ENCODE measurements at places on chromosomes 1 and 21.

- DNase-seq: no peak
Measured at GRCh38 chr1:213658457-213658856, 329.3 kb upstream of the PROX1 start.

DNA sequence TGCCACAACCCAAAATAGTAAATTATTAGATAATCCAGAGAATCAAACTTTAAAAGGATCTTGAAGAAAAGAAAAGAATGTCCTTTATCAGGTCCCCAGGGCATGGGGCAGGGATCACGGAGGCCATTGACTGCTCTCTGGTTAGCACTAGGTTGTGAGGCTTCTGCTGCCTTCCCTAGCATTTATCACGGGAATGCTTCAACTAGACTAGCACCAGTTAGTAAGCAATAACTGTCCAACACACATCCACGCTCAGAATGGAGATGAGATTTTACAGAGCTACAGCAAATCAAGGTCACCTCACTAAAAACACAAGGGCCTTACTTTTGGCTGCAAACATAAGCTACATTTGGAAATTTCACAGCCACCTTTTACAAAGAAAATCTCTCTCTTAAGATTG is 304.0 kb downstream of the NFIA start:
- DNase-seq: no peak

GRCh38 chr1:58887059-58887458 is 103.2 kb upstream of the JUN start:
- no peak for DNase-seq

GRCh38 chr1:112544011-112544688 is 35.4 kb downstream of the WNT2B start:
- DNase-seq: no peak

GRCh38 chr21:45373991-45374816 is 30.8 kb upstream of the COL18A1 start:
- DNase-seq: no peak

GRCh38 chr1:42168391-42168670 is 3.8 kb upstream of the GUCA2A start:
- peak; percentile 14 for DNase-seq

DNA sequence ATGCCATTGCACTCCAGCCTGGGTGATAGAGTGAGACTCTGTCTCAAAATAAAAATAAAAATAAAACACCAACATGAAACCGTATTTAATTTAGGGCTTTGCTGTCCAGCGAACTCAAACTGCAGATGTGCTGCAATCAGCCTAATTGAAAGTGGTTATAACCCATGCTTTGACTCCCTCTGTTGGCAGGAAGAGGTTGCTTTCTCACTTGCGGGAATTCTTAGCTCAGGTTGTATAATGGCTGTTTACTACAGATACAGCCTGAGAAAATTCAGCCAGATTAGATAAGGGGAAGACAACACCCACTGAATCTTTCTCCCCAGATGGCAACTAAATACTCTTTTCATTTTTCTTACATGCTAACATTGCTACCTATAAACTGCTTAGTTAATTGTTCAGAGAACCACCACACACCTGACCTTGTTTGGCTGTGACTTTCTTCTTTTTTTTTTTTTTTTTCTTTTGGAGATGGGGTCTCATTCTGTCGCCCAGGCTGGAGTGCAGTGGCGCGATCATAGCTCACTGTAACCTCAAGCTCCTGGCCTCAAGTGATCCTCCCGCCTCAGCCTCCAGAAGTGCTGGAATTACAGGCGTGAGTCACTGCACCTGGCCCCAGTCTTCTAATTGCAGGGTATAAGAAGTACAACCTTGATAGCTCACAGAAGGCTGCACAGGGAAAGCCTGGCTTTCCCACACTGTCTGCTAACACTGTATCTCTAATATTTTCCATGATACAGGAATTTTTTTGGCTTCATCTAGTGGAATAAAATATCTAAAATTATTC is 34.6 kb downstream of the DNTTIP2 start:
- no peak for DNase-seq

GRCh38 chr1:89552471-89553081 is 27.9 kb downstream of the LRRC8B start:
- DNase-seq: no peak

GRCh38 chr21:31490443-31490842 is 146.4 kb upstream of the TIAM1 start:
- DNase-seq: no peak

DNA sequence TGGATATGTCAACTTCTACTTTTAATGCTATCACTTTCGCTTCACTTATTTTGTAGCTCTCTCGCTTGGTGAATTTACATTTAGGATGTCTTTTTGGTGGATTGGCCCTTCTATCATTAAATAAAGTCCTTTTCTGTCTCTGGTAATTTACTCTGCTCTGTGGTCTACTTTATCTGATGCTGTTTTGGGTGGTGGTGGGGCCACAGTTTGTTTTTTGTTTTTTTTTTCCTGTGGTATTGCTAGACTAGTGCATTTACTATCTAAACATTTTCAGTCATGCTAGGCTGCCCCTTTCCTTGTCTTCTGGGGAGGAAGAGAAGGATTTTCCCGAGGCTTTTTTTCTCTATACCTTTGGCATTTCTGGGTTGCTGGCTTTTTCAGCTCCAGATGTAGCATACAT is 18.1 kb upstream of the FCRLA start:
- no peak for DNase-seq

DNA sequence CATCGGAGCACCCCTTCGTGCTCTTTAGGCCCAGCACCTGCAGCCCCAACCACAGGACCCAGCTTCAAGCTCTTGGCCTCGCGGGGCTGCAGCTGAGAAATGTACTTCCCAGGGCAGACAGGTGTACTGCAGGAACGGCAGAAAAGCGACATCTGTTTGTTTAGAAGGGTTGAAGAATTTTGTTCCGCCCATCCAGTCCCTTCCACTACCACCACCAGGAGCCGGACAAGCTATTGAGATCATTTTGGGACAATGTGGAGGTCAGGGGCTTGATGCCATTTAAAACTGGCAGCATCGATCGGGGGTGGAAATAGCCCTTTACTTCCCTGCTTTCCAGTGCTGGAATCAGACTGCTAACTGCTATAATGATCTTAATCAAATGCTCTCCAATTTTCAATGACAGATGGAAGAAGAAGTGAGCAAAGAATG is 1.7 kb downstream of the SERTAD4 start:
- no peak for DNase-seq

DNA sequence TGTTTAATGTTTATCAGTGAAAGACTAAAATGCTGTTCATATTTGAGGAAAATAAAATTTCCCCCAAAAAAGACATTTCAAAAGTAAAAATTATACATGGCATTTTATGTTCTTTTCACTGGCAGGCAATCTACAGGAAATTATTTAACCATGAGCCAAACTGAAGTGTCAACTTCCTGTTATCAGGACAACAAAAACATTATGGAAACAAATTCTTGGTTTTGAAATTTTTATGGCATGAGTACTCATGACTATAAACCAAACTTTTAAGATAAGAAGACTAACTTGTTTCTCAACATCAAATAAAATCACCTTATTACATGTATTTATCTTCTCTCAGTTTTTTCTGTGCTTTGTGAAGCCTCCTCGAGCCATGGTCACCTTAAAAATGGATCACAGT is 698.6 kb downstream of the LTN1 start:
- DNase-seq: no peak

GRCh38 chr1:71224741-71225377 is 144.0 kb upstream of the ZRANB2 start:
- DNase-seq: no peak

- no peak for DNase-seq
Measured at GRCh38 chr1:82390627-82391026, 589.9 kb downstream of the ADGRL2 start.

GRCh38 chr1:47793563-47793962 is 203.6 kb downstream of the TRABD2B start:
- no peak for DNase-seq

DNA sequence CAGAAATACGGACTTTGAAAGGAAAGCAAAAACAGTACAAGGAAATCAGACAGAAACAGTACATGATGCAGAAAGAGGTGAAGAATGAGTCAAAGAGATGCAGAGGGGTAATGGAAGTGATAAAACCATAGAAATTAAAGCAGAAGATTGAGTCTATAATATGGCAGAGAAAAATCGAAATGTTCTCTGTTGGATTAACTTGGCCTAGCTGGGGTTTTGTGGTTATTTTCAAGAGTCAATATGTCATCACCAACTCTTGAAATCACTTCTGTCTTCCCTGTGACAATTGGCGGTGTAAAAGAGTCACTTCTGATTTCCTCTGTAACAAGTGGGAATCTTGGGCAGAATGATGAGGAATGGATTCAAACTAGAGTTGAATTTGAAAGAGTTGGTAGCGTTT is 7.4 kb downstream of the YTHDF2 start:
- no peak for DNase-seq

GRCh38 chr1:53303726-53304515 is 23.9 kb downstream of the LRP8 start:
- DNase-seq: no peak

DNA sequence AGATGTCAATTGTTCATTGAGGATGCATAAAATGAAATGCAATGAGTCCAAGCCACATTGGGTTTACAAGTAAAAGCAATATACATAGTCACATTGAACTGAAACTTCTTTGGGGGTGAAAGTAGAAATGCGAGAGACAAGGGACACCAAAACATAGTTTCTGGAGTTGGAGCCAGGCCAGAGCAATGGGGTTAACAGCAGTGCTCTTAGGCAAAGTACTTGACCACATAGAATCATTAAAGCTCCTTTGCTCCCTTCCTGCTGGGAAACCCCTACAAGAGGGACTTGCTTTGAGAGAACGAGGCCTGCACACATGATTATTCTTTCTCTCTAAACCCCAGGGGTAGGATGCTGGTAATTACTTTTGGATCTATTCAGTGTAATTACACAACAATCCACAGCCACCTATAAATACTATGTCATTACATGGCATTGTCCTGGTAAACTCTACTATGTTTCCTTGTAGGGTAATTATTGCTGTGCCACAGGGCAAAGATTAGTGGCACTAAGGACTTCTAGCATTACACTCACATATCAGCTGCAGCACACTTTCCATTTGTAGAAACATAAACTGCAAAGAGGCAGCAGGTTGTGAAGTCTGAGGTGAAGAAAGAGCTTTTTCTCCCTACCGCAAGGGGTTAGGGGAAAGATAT is 421.6 kb upstream of the PBX1 start:
- no peak for DNase-seq

GRCh38 chr1:162970021-162970420 is 99.1 kb upstream of the RGS4 start:
- DNase-seq: no peak

DNA sequence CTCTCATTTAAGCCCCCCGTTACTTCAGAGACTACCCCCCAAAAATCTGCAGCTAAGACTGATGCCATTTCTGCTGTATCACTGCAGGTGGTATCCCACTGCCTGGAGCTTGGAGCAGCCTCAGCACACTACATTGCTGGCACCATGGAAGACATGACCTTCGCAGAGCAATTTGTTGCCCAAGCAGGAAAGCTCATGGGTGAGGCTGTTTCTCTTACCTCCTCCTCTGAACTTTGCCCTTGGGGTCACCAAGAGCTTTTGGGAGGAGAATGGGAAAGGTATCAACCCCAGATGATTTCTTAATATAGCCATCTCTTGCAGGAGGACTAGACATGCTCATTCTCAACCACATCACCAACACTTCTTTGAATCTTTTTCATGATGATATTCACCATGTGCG is 2.0 kb downstream of the HSD11B1 start:
- DNase-seq: no peak

GRCh38 chr1:33610391-33610790 is 137.9 kb downstream of the ZSCAN20 start:
- DNase-seq: no peak

DNA sequence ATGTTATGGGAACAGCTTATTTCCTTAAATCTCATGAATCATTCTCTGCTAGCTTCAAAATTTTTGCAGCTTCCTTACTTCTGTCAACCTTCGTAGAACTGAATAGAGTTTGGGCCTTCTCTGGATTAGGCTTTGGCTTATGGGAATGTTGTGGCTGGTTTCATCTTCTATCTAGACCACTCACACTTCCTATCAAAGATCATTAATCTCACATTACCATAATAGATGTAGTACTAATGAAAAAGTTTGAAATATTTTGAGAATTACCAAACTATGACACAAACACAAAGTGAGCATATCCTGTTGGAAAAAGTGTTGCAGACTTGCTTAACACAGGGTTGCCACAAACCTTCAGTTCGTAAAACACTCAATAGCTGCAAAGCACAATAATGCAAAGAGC is 30.3 kb downstream of the ASPM start:
- no peak for DNase-seq

- no peak for DNase-seq
Measured at GRCh38 chr1:188670837-188671236, 1806.8 kb downstream of the BRINP3 start.

DNA sequence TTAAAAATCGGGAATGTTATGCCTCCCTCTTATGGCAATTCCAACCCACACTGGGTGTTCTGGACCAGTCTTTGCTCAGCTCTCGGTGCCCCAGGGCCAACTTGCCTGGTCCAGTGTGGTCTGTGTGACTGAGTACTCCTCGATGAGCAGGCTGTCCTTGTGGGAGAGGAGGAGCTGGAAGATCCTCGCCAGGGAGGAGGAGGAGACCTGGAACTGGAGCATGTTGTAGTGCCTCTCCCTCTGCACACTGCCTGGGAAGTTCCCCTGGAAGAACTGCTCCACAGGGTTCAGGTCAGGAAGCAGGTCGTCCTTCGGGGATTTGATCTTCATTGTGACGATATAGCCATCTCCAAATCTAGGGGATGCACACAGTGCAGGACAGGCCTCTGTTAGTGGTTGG is 88.5 kb upstream of the GCLM start:
- DNase-seq: no peak

DNA sequence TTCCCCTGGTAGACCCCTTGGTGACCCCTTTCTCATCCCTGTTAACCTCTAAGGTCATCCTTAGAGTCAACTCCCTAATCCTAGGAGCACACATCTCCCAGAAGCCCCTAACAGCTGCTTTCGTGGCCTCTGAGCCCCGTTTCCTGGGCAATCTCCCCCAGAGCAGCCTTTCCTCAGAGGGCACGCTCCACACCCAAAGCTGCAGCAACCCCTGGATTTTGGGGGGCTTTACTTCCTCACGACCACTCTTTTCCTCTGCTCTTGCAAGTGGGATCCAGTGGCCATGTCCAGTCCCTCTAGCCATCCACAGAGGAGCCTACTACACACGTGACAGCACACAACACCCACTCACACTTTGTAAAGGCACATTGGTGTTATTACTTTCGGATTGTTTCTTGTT is 13.8 kb downstream of the ABCA4 start:
- no peak for DNase-seq

GRCh38 chr1:219973213-219973612 is 44.9 kb upstream of the SLC30A10 start:
- DNase-seq: no peak

Measured in activated T-cell treated with anti-CD3 and anti-CD28 coated beads, Interleukin-2, amount 50 U/mL, for 24 hours (primary cell).